Activated CD4-positive, alpha-beta memory T cell treated with anti-CD3 and anti-CD28 coated beads, Interleukin-2, amount 10 ng/mL, durations not matched to agents 7 days and 5 days (primary cell): ENCODE measurements at places on chromosomes 16 and 17.

DNA sequence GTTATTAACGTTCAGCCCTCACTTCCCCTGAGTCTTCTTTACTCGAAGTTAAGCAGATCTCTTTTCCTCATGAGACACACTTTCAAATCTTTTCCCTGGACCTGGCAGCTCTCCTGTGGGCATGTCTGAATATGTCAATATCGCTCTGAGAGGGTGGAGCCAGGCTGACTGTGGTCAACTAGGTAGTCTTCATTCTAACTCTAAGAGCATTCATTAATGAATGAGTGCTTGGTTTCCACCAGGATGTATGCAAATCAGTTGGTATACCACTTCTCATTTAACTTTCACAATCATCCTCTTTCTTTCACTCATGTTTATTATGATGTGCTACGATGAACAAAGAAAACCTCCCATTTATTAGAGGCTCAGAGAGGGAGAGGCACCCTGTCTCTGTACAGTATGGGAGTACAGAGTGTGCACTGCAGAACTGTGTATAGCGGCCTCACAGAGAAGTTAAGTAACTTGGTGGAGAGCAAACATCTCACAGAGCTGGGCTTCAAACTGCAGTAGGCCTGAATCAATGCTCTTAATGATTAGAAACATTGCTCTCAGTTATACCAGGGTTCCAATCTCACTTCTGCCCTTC is 39.9 kb downstream of the OTOA start:
- DNase-seq, result no peak

- DNase-seq, result no peak
These were observed 2.4 kb downstream of the ZNF267 start for GRCh38 chr16:31875928-31876547.

DNA sequence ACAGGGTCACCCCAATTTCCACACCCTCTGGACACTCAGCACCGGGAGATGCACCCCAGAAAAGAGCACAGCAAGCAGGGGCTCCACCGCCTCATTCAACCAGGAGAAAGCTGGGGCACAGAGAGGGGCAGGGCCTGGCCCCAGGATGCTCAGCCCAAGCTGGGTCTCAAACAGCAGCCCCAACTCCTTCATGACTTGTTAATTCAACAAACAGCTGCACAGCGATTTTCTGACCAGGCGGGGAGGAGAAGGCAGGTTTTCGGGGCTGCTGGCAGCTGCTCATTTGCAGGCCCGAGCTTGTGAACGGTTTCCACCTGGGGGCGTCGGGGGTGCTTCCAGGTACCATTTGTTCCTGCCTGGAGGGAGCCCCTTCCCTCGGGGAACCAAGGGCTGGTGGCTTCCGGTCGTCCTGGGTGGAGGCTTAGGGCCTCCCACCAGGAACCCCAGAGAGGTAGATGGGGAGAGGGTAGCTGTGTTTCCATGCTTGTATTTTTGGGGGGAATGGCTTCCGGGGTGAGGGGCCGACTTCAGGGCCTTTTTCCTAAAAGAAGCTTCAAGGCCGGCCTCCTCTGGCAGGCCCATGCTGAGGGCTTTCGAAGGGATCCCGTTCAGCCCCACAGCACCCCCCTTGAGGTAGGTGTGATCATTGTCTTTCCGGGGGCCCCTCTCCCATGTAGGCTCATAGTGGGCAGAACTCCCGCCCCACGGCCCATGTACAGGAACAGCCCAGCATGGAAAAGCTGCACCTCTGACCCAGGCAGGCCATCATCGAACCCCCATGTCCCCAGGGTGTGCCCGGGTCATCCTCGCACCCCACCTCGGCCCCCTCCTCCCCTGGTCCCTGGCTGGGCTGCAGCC is 191.6 kb upstream of the GSE1 start:
- no peak for DNase-seq

DNA sequence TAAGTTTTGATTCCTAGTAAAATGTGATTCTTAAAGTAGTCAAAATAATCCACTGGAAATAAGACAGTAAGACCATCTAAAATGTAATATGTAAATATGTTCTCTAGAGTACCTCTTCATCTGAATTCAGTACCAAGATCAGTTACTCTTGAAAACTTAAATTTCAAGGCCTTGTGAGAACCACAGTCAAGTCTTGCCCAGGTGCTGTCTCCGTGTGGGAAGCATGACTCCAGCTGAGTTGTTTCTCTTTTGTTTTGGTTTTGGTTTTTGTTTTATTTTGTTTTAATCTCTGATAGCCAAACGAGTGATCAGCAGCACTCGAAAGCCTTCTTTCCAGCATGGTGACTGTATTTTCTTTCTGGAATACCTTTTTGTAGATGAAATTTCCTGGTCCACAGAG is 907.0 kb downstream of the KCNJ18 start:
- no peak for DNase-seq

DNA sequence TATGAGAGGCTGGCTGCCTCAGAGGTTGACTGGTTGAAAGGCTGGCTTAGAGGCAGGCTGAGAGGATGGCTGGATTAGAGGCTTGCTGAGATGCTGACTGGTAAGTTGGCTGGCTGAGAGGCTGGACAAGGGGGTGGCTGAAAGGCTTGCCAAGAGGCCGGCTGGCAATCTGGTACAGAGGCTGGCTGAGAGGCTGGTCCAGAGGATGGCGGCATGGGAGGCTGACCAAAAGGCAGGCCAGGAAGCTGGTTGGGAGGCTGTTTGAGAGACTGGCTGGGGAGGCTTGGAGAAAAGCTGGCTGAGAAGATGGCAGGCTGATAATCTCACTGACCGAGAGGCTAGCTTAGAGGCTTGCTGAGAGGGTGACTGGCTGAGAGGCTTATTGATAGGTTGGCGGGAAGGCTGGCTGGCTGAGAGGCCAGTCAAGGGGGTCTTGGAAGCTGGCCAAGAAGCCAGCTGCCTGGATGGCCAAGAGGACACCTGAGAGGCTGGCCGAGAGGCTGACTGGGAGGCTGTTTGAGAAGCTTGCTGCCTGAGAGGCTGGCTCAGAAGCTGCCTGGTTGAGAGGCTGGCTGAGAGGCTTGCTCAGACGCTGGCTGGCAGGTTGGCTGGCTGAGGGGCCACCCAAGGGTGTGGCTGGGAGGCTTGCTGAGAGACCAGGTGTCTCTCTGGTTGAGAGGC is 34.2 kb upstream of the ACSM2B start:
- DNase-seq, result no peak

- DNase-seq, result no peak
These were observed 124.5 kb downstream of the PRKCB start for GRCh38 chr16:23960081-23960885.

- DNase-seq, result no peak
These were observed 113.8 kb downstream of the OR1D5 start for GRCh38 chr17:2949469-2950044.

GRCh38 chr16:89341279-89341678 is 123.8 kb downstream of the ZNF778 start:
- no peak for DNase-seq

- DNase-seq, result no peak
These were observed 71.1 kb upstream of the TMEM97 start for GRCh38 chr17:28247671-28248555.

- DNase-seq, result no peak
These were observed 833.6 kb upstream of the CDH8 start for GRCh38 chr16:62869837-62870236.

DNA sequence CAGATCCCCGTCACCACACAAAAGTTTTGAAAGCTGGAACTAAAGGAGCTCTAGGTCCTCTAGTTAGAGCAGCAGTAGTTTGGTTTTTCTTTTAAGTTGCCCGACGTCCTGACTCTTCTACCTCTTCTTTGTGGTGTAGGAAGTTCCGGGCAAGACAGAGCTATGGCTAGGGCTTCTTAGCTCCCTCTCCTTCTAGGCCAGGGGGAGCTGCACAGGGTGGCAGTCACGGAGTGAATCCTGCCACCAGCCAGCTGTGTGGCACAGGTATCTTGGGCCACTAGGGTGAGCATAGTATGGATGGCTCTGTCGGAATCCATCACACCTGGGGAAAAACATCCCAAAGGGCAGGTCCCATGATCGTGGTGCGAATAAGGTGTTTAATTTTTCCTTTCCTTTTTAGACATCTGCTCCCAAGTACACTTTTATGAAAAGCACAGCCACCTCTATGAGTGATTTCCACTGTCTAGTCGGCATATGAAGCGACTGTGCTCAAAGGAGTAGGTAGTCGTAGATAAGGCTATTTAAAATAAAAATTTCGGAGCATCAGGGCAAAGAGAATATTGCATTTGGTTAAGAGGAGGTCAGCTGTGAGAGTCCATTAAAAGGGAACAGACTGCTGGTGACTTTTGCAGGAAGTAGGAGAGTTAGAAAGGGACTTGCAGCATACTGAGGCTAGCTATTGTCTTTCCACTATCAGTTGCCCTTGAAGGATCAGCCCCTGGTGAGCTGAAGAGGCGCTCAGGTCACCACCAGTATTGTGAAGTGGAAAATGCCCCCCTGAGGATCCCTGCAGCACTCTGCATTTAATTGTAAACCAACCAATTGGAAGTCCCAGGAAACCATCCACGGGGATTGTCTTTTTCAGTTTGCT is 2.1 kb downstream of the PRKCA start:
- peak; percentile 39 for DNase-seq

DNA sequence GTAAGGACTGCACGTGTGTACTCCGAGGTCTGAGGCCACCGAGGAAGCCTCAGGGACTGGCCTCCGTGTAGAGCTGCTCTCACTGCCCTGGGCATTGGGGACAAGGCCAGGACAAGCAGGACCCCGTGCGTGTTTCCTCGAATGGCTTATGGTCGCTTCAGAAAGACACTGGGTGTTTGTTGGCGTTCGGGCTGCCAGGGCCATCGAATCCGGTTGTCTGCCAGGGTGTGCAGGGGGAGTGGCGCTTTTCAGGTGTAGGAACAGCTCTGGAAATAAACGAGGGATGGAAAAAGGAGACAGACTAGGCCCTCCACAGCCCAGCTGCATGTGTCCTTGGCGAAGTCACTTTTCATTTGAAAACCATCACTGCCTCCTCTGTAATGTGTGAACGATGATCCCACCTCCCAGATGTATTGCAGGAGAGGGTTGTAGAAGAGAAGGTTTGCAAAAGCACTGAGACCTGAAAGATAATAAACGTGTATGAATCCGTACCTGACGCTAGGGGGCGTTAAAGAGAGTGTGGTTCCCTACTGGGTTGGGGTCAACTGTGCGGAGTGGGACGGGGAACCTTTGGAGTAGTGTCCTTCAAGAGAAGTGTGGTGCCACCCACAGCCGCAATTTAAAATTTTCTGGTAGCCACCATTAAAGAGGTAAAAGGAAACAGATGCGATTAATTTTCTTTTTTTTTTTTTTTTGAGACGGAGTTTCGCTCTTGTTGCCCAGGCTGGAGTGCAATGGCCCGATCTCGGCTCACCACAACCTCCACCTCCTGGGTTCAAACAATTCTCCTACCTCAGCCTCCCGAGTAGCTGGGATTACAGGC is 2.1 kb upstream of the ZSCAN10 start:
- peak; percentile 70 for DNase-seq

- DNase-seq, result no peak
These were observed 1063.3 kb upstream of the EEF2KMT start for GRCh38 chr16:6160871-6161270.

GRCh38 chr17:51097708-51098446 is 22.8 kb downstream of the SPAG9 start:
- no peak for DNase-seq

DNA sequence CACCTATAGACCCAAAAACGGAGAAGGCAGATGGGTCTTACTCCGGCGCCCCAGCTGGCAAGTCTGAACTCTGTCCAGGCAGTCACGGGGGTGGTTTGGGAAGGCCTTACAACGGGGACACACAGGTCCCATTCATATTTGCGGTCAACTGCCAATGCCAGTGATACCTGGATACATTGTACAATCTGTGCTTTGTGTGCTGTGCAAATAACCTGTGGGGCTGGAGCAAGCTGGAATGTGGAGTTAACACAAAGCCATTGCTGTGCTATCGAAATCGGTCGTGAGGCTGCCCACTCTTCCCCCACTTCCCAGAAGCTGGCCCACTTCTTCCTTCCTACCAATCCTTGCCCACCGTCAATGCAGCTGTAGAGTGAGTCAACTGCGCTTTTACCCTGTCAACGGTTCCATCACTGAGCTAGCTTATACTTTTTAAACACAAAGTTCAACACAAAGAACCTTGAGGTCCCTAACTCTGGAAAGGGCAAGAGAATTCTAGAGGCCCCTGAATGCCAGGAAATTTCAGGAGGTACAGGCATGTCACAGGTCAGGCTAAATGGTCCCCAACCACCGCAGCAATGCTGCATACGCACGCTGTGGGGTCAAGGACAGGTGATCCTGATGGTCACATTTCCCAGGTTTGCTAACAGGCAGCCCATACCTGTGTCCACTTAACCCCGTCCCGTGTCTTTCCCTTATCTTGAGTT is 122.8 kb downstream of the ZFHX3 start:
- DNase-seq, result no peak

DNA sequence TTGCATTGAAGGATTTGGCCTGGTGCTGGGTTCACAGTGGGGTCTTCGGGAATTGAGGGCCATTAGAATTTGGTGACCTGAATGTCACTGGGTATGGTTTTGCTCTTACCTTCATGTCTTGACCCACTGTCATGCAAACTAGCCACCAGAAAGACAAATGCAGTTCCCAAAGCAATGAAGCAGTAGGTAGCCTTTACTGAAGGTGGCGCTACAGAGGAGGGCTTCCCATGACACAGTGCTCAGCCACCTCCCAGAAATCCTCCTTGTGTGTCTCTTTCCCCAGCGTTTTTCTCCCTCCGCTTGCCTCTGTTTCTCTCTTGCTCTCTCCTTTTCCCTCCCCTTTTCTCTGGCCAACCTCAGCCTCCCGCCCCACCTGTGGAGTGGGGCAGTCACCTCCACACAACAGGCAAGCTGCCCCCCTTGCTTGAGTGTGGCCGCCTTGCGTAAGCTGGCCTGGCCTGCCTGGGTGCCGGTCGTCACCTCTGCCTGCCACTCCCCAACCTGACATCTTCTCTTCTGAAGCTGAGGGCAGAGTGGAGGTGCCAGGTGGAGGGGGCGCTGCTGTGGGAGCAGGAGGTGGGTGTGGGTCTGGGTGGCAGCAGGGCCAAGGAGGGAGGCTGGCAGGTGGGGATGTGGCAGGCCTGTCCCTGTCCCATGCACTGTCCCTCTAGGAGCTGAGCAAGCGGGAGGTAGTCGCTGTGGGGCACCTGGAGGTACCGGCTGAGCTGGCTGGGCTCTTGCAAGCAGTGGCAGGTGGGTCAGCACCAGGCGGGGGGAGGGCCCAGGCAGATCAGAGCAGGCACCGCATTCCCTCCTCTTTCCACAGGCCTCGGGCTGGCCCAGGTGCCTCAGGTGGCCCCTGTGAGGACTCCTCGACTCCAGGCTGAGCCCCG is 34.7 kb downstream of the MYO15A start:
- DNase-seq, result no peak

DNA sequence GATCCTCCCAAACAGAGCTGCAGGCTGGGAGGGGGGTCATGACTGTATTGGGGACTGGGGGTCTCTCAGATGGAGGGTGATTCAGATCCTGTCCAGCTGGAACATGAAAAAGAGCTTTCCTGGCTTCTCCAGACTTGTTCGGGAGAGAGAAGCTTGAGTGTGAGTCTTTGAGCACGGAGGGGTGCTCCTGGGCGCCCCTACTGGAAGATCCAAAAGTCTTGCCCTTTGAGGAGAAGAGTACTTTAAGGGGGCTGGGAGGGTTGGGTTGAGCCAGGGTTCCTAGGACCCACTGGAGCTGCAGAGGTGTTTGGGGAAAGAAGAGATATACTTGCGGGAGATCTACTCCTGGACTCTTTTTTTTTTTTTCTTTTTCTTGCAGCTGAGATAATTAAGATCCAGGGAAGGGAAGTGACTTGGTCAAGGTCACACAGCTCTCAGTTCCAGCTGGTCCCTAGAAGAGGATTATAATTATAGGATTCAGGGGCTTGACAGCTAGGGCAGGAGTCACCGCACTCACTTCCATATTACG is 8.4 kb downstream of the RARA start:
- peak; percentile 60 for DNase-seq

GRCh38 chr16:83458612-83459011 is 349.2 kb upstream of the HSBP1 start:
- DNase-seq, result no peak

GRCh38 chr16:85431431-85432124 is 181.5 kb upstream of the GSE1 start:
- no peak for DNase-seq
